Activated CD8-positive, alpha-beta memory T cell treated with anti-CD3 and anti-CD28 coated beads, Interleukin-2, amount 10 ng/mL, durations not matched to agents 7 days and 5 days (primary cell): ENCODE measurements at places on chromosomes 5 and 9. TPM values are rescaled to one million over a fixed set of nuclear protein-coding genes. Genes with fewer than 3 reads are reported as not detected.

SEMA4D gene
- 525 TPM for total RNA-seq

CCNJL gene
- not detected for total RNA-seq

PCDHGB7 gene
- not detected for total RNA-seq

OMD gene
- not detected for total RNA-seq

N4BP3 gene
- total RNA-seq, result 1.1 TPM

PRDM12 gene
- total RNA-seq, result 0.15 TPM

HTR4 gene
- not detected for total RNA-seq
